HCEC 1CT (cell line): ENCODE measurements at places on chromosomes 4 and X.

DNA sequence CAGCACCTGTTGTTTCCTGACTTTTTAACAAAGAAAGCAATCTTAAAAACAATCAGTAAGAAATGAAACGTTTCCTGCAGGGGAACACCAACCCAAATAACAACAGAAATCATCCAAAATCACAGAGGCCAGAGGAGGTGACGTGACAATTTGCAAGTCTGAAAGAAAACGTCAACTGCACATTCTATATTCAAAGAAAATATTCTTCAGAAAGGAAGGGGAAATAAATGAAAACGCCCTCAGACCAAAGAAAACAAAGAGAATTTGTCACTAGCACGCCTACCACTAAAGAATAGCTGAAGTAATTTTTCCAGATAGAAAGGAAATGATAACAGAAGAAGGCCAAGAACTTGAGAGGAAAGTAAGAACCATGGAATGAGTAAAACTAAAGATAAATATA lies 74.4 kb downstream of the CASP3 start:
- no peak for DNase-seq

DNA sequence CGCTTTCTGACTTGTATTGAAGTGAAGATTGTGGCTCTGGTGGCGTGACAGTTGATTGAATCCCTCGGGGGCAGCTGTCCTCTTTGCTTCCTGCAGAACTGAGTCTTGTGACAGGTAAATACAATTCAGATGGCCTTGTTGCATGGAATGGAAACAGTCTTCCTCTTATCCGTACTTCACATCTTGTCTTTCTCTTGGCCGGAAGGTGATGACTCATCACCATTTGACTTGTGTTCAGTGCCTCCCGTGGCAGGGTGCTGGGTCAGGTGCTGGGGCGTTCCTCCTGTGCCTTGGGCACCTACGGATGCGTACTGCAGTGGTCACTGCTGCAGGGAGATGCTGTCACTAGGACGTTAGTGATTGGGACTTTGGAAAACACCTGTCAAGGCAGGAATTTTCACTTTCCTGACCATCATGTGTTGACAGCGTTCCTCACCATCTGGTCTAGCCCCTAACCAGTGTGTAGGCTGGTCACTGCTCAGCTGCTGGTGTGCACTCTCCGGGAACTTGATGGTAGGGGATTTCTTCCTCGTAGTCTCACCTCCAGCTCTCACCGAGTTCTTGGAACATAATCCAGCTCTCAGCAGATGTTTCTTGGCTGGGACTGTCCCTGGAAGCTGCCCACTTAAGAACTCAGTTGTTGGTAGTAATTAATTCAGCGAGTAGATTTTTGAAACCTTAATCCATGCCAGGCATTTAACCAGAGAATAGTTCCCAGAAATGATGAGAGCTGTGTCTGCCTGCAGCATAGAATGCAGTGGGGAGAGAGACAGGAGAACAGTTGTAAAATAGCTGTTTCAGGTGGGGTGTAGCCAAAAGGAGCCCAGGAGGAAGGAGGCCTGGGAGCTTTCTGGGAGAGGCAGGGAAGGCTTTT lies 7.2 kb downstream of the TBC1D14 start:
- DNase-seq, result no peak

- DNase-seq, result no peak
Observed at GRCh38 chr4:25069014-25069413, 38.3 kb upstream of the LGI2 start.

- no peak for DNase-seq
Observed at GRCh38 chr4:21856301-21856700, 92.3 kb downstream of the KCNIP4 start.

DNA sequence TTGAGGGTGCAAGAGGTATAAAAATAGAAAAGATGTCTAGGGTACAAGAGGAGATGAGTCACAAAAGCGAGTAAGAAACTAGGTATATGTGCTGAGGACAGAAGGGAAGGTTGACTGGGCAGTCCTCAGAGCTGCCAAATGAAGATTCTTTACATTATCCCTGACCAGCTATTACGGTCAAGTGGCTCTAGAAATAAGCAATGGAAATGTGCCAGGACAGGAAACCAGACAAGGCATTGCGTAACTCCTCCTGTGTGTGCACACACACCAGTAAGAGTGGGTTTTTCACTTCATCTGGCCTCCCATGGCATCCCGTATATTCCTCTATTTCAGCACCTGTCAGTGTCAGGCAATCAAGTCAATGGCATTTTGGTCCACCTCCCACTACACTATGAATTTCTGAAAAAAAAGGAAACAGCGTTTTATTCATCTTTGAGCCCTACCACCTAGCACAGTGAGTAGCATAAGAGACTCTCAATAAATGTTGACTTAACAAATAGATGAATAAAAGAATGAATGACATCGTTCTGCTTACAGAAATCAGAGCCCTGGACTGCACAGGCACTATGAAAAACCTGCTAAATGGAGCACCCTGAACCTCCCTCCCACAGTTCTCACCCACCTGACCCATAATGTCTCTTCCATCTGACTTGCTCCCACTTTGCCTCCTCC lies 62.6 kb upstream of the KLF3 start:
- DNase-seq, result peak; percentile 21

- peak; percentile 15 for DNase-seq
Observed at GRCh38 chrX:40938423-40938822, 146.8 kb upstream of the USP9X start.

DNA sequence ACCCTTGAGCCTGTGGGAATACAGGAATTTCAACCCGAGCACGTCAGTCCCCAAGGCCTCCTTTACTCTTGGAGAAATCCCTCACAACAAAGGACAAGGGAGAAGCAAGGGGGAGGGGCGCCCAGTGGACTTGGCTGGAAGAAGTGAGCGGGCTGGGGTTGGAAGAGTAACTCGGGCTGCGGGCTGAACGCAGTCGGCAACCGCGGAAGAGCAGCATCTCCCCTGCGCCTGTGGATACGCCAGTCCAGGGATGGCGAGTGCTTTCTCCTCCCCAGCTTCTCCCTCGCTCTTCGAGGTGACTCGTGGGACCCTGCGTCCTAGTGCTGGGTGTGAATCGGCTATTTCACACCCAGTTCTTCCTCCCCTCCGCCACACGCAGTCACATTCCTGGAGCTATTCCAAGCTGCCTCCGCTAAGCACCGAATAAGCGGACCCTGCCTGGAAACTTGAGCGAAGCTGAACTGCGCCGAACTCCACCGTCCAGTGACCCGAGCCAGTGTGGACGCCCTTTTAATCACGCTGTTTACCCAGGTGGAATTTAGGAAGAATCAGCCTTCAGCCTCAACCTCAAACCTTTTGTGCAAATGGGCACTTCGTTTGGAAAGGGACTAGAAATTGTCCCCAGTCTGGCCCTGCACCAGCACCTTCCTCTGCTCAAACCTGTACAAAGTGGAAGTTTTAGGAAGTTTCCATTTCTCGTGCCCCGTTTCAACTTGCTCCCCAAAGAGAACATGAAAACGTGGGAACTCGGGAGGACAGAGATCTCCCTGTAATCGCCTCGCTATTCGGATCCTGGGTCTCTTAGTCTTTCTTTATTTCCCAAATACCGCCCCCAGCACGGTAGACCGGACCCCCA lies 64.3 kb upstream of the WDR17 start:
- DNase-seq, result peak; percentile 2

- DNase-seq, result peak; percentile 68
Observed at GRCh38 chrX:109830704-109831206, 97.7 kb upstream of the ACSL4 start.

DNA sequence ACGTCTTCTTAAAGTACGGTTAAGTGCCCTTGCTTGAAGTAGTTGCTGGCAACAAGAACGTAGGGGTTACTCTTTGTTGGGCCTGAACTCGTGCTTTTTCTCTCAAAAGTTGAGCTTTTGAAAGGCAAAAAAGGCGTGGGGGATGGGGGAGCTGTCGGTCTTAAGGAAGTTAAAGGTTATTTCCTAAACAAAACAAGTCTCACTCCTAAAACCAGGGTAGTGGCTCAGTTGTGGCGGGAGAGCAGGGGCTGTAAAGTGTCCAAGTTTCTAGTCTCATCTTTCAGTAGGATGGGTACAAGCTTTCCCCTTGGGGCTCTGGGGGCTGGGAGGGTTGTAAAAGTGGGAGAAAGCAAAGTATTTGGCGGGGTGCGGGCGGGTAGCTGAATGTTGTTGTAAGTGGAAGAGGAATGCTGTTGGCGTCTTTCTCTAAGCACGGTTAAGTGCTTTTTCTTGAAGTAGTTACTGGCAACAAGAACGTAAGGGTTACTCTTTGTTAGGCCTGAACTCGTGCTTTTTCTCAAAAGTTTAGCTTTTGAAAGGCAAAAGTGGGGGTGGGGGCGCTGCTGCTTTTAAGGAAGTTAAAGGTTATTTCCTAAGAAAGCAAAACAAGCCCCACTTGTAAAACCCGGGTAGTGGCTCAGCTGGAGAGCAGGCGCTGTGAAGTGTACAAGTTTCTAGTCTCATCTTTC lies 904 bp upstream of the WDR1 start:
- no peak for DNase-seq

GRCh38 chrX:124938715-124939114 lies 381.0 kb upstream of the TEX13C start:
- no peak for DNase-seq

DNA sequence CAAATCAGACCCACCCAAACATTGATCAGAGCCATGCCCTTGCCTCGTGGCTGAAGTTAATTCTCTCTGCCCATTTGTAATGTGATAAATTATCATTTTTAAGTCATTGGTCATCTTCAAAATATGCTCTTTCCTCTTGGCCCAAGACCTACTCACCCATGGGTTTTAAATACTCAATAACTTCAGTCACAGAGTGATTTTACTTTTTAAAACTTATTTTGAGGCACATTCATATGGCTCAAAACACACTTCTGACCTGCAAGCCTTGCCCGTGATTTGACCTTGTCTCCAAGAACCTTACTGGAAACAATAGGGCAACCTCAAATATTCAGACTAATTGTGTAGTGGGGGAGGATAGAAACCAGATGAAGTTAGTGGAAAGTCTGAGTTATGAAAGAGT lies 176.2 kb upstream of the LNX1 start:
- peak; percentile 59 for DNase-seq

- DNase-seq, result no peak
Observed at GRCh38 chr4:51958199-51958968, 61.8 kb downstream of the LRRC66 start.
